ENCODE measurements at places on chromosomes 6 and 20. TPM values are rescaled to one million over a fixed set of nuclear protein-coding genes. Genes with fewer than 3 reads are reported as not detected.

The CALHM5 gene
- 0.25 TPM for total RNA-seq

The MYT1 gene
- 8.1 TPM for total RNA-seq

The TMEM170B gene
- 47.9 TPM for total RNA-seq

The PRND gene
- 0.25 TPM for total RNA-seq

The PTCRA gene
- total RNA-seq, result not detected

The DNMT3B gene
- total RNA-seq, result 6.1 TPM

The XKR7 gene
- 11.3 TPM for total RNA-seq

The AKAP12 gene
- 51.9 TPM for total RNA-seq

The COQ3 gene
- total RNA-seq, result 9.8 TPM

The VSTM2L gene
- total RNA-seq, result 164 TPM

The ADGRG6 gene
- 19.4 TPM for total RNA-seq

The DACT2 gene
- 1.7 TPM for total RNA-seq

The LCA5 gene
- total RNA-seq, result 11.3 TPM

The MATN4 gene
- total RNA-seq, result not detected

The SLC22A3 gene
- 3.0 TPM for total RNA-seq

The GATA5 gene
- not detected for total RNA-seq

The AMD1 gene
- total RNA-seq, result 79.7 TPM

The CRISP3 gene
- total RNA-seq, result not detected

The MLN gene
- total RNA-seq, result not detected

The ORC3 gene
- 33.9 TPM for total RNA-seq

The SAMD5 gene
- 10.3 TPM for total RNA-seq

The SDC4 gene
- total RNA-seq, result 0.98 TPM

The MUC21 gene
- total RNA-seq, result not detected

The PLA2G7 gene
- 1.5 TPM for total RNA-seq

The TNFRSF6B gene
- 0.49 TPM for total RNA-seq

The PSORS1C1 gene
- total RNA-seq, result not detected

The HLA-DQA1 gene
- under 0.01 TPM for total RNA-seq

The LAMA4 gene
- 19.7 TPM for total RNA-seq

The ZFP57 gene
- not detected for total RNA-seq

The CDSN gene
- total RNA-seq, result not detected

The HLA-DRB5 gene
- total RNA-seq, result not detected

The OR2B6 gene
- total RNA-seq, result not detected

The SMPDL3A gene
- total RNA-seq, result 8.9 TPM

The SAMD3 gene
- 6.1 TPM for total RNA-seq

The MCHR2 gene
- total RNA-seq, result 7.9 TPM

The C6orf15 gene
- total RNA-seq, result not detected

The CFAP61 gene
- total RNA-seq, result 2.5 TPM

The RIOK1 gene
- 21.4 TPM for total RNA-seq

Data from temporal lobe (tissue), 4 donors.